ENCODE measurements at places on chromosomes 13 and 19.
A peak's percentile ranks its signal among the peaks of the same experiment; 100 is the strongest.

DNA sequence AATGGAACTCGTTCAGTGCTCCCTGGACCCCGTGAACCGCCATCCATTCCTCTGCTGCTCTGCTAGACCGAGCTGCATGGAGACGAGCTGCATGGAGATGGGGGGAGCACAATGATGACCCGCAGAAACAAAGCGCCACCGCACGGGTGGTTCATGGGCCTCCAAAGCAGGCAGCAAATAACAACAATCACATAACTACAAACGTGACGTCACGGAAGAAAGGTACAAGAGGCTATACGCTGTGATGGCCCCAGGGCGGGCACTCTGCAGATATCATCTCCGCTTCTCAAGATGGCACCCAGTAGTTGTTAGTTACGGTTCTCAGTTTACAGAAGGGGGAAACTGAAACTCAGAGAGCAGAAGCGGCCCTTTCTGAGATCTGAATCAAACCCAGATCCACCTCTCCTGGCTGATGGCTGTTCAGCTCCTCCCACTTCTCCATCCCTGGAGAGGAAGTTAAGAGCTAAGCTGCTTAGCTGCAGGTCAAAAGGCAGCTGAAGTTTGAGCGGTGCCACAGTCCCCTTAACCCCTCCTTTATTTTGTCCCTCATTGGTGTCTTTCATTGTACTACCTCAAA lies 1.7 kb downstream of the ATP13A1 start:
- peak; percentile 78 for DNase-seq

GRCh38 chr19:6723738-6724137 lies 3.3 kb upstream of the C3 start:
- DNase-seq = no peak

- DNase-seq = no peak
Observed at GRCh38 chr13:20803180-20803965, 29.6 kb upstream of the EEF1AKMT1 start.

GRCh38 chr19:35430409-35431144 lies 17.5 kb upstream of the FFAR2 start:
- no peak for DNase-seq

GRCh38 chr13:37490176-37490779 lies 108.3 kb downstream of the POSTN start:
- no peak for DNase-seq

- DNase-seq = no peak
Observed at GRCh38 chr13:44063881-44064280, 184.2 kb downstream of the LACC1 start.

- no peak for DNase-seq
Observed at GRCh38 chr19:15453091-15453578, 3.4 kb upstream of the WIZ start.

DNA sequence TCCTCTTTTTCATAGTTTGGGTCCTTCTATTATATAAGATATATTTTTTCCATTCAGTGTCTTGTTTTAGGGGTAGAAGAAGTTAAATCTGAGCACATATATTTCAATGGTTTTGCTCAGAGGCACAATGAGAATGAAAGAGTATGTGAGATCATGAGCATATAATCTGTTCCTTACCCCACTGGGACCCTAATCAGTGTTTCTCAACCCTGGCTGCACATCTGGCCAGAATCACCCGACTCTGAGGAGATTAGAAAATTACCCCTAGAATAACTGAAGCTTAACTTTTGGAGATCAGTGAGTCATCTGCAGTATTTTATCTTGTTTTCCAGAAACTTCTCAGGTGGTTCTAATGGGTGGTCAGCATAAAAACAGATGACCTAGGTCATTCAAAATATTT lies 782 bp downstream of the CYSLTR2 start:
- no peak for DNase-seq

GRCh38 chr19:13684021-13684420 lies 80.3 kb upstream of the MRI1 start:
- DNase-seq = no peak

DNA sequence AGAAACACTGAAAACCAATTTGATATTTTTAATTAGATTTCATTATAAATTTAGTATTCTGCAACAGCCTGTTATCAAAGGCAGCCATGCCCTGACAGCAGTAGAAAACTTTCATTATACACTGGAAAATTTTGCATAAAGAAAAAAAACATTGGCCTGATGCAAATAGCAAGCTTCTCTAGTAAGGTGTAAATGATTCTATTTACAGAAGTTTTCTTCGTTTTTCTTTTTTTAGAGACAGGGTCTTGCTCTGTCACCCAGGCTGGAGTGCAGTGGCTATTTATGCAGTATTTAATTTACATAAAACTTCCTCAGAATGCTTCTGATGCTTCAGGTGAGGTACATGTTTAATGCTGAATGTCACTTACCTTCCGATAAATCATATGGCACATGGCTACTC lies 67.0 kb downstream of the ABCC4 start:
- peak; percentile 53 for DNase-seq

- DNase-seq = no peak
Observed at GRCh38 chr13:23081901-23082300, 98.9 kb upstream of the SGCG start.

GRCh38 chr13:108680011-108680410 lies 50.6 kb downstream of the MYO16 start:
- no peak for DNase-seq
